Skeletal muscle cell (primary cell): ENCODE measurements at places on chromosomes 2 and 18.
A peak's percentile ranks its signal among the peaks of the same experiment; 100 is the strongest.

- DNase-seq, result no peak
These were observed 159.3 kb downstream of the GFPT1 start for GRCh38 chr2:69227716-69228115.

DNA sequence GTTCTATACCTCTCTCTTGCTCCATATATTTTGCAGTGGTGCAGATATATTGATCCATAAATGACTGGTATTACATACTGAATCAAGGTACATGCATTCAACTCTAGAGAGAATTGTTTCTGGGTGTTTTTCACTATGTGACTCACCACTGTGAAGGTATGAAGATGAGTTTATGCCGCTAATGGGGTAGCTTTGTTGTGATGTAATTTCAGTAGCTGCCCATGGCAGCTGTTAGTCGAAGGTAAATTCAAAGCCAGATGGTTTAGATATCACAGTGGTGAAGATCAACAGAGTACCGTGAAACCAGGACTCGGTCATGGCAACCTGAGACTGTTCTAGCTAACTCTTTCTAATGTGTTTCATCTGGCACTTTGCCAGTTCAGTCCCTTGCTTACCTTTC is 50.4 kb downstream of the PKP4 start:
- DNase-seq, result no peak

DNA sequence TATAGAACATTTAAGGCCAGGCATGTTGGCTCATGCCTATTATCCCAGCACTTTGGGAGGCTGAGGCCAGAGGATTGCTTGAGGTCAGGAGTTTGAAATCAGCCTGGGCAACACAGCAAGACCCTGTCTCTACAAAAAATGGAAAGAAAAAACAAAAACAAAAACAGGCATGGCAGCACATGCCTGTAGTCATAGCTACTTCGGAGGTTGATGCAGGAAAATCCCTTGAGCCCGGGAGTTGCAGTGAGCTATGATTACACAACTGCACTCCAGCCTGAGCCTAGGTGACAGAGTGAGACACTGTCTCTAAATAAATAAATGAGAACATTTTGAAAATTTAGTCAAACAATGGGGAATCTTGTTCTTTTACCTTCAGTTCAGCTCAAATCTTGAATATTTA is 12.1 kb upstream of the YES1 start:
- DNase-seq, result no peak

GRCh38 chr2:46699934-46700256 is 215.7 kb downstream of the MCFD2 start:
- no peak for DNase-seq

DNA sequence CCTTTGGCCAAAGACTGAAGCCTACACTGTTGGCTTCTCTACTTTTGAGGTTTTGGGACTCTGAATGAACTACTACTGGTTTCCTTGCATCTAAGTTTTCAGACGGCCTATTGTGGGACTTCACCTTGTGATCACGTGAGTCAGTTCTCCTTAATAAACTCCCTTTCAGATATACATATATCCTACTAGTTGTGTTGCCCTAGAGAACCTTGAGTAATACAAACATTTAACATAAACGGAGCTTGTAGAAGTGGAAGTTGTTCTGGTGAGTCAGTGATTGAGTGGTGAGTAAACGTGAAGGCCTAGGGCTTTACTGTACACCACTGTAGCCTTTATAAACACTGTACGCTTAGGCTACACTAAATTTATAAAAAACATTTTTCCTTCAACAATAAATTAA is 107.2 kb upstream of the CDH2 start:
- DNase-seq, result peak; percentile 29

DNA sequence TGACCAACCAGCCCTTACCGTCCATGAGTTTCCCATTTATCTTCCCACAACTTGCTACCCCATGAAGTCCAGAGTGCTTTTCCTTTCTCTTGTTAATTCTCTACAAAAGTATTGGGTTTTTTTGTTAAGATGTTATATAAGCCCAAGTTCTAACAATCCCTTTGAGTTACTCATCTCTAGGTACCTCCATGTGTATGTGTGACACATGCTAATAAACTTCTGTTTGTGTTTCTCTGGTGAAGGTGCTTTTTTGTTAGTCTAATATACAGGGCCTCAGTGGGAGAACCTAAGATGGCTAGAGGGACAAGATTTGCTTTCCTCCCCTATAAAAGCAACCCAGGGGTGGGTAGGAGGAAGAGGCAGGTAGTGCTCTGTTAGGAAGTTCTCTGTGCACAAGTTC is 31.8 kb upstream of the RMDN2 start:
- DNase-seq, result no peak

GRCh38 chr2:36427790-36428243 is 72.2 kb downstream of the CRIM1 start:
- no peak for DNase-seq

DNA sequence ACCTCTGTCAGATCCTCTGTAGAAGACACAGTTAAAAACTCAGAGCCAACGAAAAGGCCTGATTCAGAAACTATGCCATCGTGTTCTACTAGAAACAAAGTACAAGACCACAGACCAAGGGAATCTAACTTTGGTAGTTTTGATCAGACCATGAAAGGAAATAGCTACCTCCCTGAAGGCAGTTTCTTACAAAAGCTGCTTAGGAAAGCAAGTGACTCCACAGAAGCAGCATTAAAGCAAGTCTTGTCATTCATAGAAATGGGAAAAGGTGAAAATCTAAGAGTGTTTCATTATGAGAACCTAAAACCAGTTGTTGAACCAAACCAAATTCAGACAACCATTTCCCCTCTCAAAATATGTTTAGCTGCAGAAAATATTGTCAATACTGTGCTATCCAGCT is 58.2 kb downstream of the FSIP2 start:
- no peak for DNase-seq

- no peak for DNase-seq
These were observed 20.2 kb downstream of the SANBR start for GRCh38 chr2:61085883-61086282.

DNA sequence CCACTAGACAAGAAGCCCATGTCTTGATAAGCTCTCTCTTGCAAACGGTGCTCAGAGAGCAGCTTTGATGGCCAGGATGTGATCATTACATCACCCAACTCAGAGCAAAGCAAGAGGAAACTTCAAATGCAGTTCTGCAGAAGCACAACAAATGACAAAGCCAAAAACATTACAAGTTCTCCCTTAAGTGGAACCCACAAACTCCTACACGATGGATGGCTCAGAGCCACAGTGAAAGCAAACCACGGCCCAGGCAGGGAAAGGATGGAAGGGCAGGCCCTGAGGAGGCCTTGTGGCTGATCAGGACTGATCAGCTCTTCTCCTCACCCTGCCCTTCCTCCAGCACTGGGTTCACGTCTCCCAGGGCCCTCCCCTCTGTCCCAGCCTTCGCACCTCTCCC is 326.4 kb downstream of the EIPR1 start:
- DNase-seq, result no peak

- DNase-seq, result no peak
These were observed 274.5 kb downstream of the MYT1L start for GRCh38 chr2:2056531-2056930.

DNA sequence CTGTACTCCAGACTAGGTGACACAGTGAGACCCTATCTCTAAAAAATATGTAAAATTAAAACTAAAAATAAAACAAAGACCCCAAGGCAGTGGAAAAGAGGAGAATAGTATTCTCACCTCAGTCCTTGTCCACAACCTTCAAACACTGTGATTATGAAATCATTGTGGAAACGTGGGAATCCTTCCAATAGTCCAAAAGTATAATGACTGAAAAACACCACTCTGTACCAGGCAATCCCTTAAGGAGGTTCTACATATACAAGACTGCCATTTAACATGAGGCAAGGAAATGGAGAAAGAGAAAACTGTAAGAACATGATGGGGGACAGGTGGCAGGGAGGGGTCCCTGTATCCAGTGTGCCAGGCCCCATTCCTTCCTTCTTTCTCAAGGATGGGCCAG is 66.1 kb downstream of the ACVR1 start:
- DNase-seq, result no peak

DNA sequence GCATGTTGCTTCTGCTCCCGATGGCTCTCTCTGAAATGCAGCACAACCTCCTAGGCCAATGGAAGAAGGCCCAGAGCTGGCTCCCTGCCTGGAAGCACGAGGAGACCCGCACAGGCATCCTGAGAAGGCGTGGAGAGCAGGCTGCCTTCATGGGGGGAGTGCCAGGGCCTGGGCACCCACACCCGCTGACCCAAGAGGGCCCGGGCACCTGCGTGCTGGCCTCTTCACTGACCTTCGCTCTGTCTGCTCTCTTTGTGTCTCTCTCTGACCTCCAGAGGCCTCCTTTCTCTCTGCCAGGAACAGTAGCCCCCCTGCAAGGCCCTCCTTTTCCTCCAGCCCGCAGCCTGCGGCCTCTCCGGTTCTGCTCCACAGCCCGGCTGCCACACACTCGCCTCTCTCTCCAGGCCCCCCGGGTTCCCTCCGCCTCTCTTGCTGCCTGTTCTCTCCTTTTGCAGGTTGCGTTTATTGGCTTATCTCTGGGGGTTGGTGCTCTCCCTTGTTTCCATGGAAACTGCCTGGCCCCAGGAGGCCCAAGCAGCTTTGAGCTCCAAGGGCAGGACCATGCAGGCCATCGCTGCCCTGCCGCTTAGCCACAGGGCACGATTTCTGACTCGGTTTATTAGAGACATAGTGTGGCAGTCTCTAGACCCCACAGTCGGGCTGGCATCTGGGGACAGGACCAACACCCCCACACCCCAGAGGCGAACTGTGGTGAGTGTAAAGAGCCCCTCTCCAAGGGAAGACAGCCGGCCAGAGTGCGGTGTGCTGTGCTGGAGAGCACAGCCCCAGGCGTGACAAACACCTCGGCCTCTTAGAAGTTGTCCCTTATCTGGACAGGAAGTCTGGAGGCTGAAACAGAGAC is 1.7 kb downstream of the MZT2B start:
- DNase-seq, result no peak

GRCh38 chr2:127039387-127040031 is 67.4 kb downstream of the BIN1 start:
- no peak for DNase-seq

GRCh38 chr2:239751679-239752355 is 273.3 kb downstream of the NDUFA10 start:
- no peak for DNase-seq

GRCh38 chr2:239130786-239131325 is 270.0 kb downstream of the HDAC4 start:
- DNase-seq, result no peak

- peak; percentile 65 for DNase-seq
These were observed 112.6 kb upstream of the NT5C1B start for GRCh38 chr2:18701981-18702380.

DNA sequence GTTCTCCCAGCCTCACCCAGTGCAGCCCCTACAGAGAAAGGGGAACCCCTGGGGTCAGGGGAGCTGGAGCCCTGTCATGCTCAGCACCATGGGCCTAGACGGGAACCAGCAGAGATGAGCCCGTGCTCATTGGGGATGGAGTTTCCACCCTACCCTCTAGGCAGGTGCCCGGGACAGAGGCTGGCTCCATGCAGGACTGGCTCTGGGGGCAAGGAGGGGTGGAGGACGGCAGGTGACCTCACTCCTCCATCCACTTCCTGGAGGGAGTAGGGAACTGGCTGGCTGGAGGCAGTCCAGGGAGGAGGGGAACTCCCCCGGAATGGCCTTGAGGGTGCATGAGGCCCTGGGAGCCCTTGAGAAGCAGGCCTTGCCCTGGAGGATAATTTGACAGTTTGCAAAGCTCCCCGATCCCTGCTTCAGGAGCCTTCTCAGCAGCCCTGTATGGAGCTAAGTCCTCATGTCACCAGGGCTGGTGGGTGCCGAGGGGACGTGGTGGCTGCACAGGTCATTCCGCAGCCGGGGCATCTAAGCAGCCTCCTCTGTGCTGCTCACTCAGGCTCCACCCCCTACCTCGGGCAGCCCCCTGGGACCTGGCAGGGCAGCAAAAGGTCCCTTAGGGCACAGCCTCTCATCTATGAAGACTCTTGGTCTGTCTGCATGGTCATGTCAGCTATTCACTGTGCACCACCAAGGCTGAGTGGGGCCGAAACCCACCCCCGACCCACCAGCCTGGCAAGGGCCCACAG is 2.1 kb downstream of the NEURL3 start:
- no peak for DNase-seq

- DNase-seq, result no peak
These were observed 113.6 kb upstream of the ARHGAP15 start for GRCh38 chr2:143015656-143016055.

DNA sequence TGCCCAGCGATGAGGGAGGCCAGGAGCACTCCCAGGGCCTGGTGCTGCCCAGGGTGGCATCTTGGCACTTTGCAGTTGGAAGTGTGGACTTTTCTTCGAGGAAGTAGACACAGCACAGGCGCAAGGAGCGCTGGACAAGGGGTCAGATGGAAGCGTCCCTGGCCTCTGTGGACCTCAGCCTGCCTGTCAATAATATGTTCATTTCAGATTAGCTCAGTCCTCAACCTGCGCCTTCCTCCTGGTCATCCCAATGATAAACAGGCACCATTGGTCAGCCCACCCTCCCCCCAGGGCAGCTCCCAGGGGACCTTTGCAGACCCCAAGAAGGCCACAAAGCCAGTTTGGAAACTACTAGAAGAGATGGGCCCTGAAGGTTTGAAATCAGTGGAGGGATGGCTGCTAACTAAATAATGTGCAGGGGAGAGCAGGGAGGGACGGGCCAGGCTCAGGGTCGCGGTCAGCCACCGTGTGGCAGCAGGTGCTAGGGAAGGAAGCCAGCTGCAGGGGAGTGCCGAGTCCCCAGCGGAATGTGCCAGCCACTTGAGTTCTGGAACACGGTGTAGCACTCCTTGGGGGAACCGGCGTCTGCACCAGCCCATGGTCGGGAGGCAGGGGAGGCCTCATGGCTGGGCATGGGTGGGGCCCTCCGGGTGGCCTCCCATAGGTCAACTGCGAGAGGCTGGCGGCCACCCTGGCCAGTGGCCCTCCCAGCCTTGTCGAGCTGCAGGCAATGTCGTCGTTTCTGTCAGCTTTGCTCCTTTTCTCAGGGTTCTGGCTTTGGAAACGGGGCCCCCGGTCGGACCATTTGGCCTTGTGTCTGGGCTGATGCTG is 59.9 kb downstream of the ADI1 start:
- no peak for DNase-seq

- DNase-seq, result no peak
These were observed 2.2 kb downstream of the WNT6 start for GRCh38 chr2:218861645-218862318.

GRCh38 chr2:120669971-120670370 is 65.7 kb upstream of the GLI2 start:
- no peak for DNase-seq

DNA sequence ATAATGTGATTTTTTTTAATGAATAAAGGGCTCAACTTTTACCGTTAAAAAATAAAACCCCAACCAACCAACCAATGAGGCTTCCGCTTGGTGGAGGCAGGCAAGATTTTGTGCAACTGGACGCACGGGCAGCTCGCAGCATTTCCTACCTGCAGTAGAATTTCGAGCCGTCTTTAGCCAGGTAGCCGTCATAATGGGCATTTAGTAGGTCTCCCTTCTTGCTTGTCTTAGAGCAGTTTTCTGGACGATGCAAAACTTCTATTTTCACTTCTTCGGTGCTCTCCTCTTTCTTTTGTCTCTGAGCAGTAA is 316 bp downstream of the FKBP7 start:
- peak; percentile 4 for DNase-seq

DNA sequence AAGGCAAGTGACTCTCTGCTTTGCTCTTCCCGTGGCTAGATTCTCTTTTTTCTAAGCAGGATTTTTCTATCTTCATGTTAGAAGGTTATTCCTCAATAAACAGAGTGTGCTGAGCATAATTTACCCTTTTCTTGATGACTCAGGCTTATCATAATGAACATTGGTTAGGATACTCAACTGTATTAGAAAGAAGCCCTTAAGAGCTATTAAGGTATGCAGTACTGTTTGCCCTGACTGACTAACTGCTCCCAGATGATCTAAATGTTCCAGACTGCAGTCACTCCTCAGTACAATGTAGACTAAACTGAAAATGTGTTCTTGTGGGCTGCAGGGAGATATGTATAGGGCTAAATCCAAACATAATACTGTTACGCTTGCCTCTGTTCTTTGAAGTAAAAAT is 687.8 kb downstream of the NUP35 start:
- peak; percentile 8 for DNase-seq
